ENCODE measurements at places on chromosomes 1 and 21. TPM values are rescaled to one million over a fixed set of nuclear protein-coding genes. Genes with fewer than 3 reads are reported as not detected.

The LRRC39 gene
- total RNA-seq: 2.0 TPM

The MLLT11 gene
- total RNA-seq: 1.1 TPM

The IL23R gene
- total RNA-seq: not detected

The NMNAT2 gene
- 0.20 TPM for total RNA-seq

The MCOLN2 gene
- total RNA-seq: 14.9 TPM

The NEGR1 gene
- total RNA-seq: 0.86 TPM

The INAVA gene
- total RNA-seq: not detected

DNA sequence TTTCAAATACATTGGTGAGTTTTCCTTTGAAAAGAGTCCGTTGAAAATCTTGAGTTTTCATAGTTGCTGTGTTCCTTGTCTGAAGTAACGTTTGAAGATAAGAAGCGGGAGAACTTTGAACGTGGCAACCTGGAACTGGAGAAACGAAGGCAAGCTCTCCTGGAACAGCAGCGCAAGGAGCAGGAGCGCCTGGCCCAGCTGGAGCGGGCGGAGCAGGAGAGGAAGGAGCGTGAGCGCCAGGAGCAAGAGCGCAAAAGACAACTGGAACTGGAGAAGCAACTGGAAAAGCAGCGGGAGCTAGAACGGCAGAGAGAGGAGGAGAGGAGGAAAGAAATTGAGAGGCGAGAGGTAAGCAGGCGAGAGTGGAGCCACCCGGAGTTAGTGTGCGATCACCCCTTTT, 129.7 kb downstream of the ITSN1 start:
- H3K27ac ChIP-seq: no peak overlapping the region
- no peaks in the 10 kb centered on the region for H3K4me1 ChIP-seq

GRCh38 chr1:235397733-235398132, 30.5 kb downstream of the TBCE start:
- H3K36me3 ChIP-seq: no peaks in the 10 kb centered on the region
- DNase-seq: no peak
- H3K4me3 ChIP-seq: no peak overlapping the region

GRCh38 chr1:161350671-161351070, 17.0 kb downstream of the CFAP126 start:
- H3K4me3 ChIP-seq: no peak overlapping the region
- no peaks in the 10 kb centered on the region for H3K27me3 ChIP-seq
- DNase-seq: no peak
- peaks cover 22% of the 10 kb centered on the region for H3K4me1 ChIP-seq
- H3K36me3 ChIP-seq: peaks cover 11% of the 10 kb centered on the region

- H3K27me3 ChIP-seq: no peaks in the 10 kb centered on the region
- H3K27ac ChIP-seq: no peak overlapping the region
- no peak for DNase-seq
- no peak overlapping the region for H3K4me3 ChIP-seq
- H3K4me1 ChIP-seq: no peaks in the 10 kb centered on the region
- H3K36me3 ChIP-seq: no peaks in the 10 kb centered on the region
These were observed 163.3 kb downstream of the TM2D1 start for GRCh38 chr1:61561666-61562065.

GRCh38 chr1:209554761-209555611, 28.5 kb upstream of the CAMK1G start:
- H3K4me1 ChIP-seq: no peaks in the 10 kb centered on the region
- no peak overlapping the region for H3K27ac ChIP-seq
- no peak for DNase-seq
- H3K4me3 ChIP-seq: no peak overlapping the region

- peaks cover 14% of the 10 kb centered on the region for H3K4me1 ChIP-seq
- no peak for DNase-seq
- H3K27ac ChIP-seq: peak overlapping the region; percentile 94
- H3K36me3 ChIP-seq: no peaks in the 10 kb centered on the region
These were observed 1.3 kb downstream of the PTPRC start for GRCh38 chr1:198640174-198640573.

GRCh38 chr1:185474440-185475149, 157.6 kb upstream of the IVNS1ABP start:
- H3K27ac ChIP-seq: no peak overlapping the region
- H3K27me3 ChIP-seq: no peaks in the 10 kb centered on the region
- H3K4me1 ChIP-seq: peaks cover 7% of the 10 kb centered on the region
- no peak for DNase-seq

GRCh38 chr1:181179987-181180365, 91.5 kb downstream of the IER5 start:
- peaks cover 13% of the 10 kb centered on the region for H3K4me1 ChIP-seq
- no peak for DNase-seq
- H3K27ac ChIP-seq: no peak overlapping the region

- H3K4me1 ChIP-seq: no peaks in the 10 kb centered on the region
- DNase-seq: no peak
- no peak overlapping the region for H3K27ac ChIP-seq
- H3K27me3 ChIP-seq: no peaks in the 10 kb centered on the region
- H3K4me3 ChIP-seq: no peak overlapping the region
These were observed 55.4 kb downstream of the LAMC2 start for GRCh38 chr1:183241471-183241870.

DNA sequence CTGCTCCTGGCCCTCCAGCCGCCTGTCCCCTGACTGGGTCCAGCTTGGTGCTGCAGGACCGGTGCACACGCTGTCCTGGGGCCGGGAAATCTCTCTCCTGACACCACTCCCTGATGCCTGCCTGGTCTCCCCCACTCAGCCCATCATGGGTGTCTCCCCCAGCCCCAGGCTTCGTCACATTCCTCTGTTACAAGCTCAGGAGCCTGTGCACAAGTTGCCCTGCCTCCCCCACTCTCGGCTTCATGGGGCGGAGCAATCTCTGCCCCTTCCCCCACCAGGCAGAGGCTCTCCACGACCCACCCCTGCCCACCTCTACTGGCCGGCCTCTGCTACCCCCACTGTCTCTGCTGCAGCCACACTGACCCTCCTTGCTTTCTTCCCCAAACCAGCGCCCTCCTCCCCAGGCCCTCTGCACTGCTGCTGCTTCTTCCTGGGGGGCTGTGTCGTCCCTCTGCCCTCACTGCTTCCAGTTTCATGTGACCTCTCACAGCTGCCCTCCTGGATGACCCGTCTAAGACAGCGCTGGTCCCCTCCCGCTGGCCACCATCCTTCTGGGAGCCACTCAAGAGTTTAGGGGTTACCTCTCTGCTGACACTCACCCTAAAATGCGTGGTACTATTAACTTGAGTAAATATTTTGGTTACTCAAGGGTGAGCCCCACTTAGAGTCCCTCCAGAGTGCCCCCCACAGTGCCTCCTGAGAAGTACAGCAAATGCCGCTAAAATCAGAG, 5.7 kb upstream of the RIPK4 start:
- H3K27ac ChIP-seq: no peak overlapping the region
- H3K4me3 ChIP-seq: no peak overlapping the region
- no peaks in the 10 kb centered on the region for H3K36me3 ChIP-seq
- peaks cover 20% of the 10 kb centered on the region for H3K4me1 ChIP-seq

DNA sequence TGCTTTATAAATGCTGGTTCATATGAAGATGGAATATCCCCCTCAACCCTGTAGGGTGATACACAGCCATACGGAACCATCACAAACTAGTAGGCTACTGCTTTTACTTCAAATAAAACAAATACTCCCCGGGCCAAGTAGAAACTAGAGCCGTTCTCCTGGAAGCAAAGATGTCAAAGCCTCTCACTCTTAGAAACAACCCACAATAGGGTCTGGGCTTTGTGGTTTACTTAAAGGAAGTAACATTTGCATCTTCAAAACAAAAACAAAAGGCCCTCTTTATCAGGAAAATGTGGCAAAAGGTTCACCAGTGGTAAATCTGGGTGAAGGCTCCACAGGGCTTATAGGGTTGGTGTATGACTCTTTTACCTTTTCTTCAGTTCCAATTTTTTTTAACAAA, 49.8 kb downstream of the HLCS start:
- no peaks in the 10 kb centered on the region for H3K36me3 ChIP-seq
- no peak for DNase-seq
- no peaks in the 10 kb centered on the region for H3K4me1 ChIP-seq
- H3K27me3 ChIP-seq: no peaks in the 10 kb centered on the region

- no peaks in the 10 kb centered on the region for H3K27me3 ChIP-seq
- H3K4me3 ChIP-seq: peak overlapping the region; percentile 19
These were observed 24.9 kb upstream of the TMEM52 start for GRCh38 chr1:1943834-1944570.

GRCh38 chr21:14858311-14858710, 206.5 kb downstream of the NRIP1 start:
- no peaks in the 10 kb centered on the region for H3K27me3 ChIP-seq
- H3K4me3 ChIP-seq: no peak overlapping the region
- no peaks in the 10 kb centered on the region for H3K36me3 ChIP-seq
- H3K27ac ChIP-seq: no peak overlapping the region
- DNase-seq: no peak
- H3K4me1 ChIP-seq: no peaks in the 10 kb centered on the region

DNA sequence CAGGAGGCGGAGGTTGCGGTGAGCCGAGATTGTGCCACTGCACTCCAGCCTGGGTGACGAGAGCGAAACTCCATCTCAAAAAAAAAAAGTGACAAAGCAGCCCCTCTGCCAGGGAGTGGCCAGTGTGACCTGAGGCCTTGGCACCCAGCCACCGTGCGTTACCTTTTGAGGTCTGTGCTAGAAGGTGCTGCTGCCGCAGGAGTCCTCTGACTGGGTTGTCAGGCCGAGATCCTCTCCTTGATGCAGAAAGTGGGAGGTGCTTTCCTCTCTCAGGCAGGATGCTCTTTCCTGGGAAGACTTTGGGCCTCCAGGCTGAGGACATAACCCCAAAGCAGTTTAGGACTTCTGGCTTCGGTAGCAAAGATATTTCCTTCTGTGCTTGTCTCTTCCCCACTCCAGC, 280.5 kb upstream of the VAMP3 start:
- no peak for DNase-seq
- no peak overlapping the region for H3K4me3 ChIP-seq
- H3K27ac ChIP-seq: no peak overlapping the region
- no peaks in the 10 kb centered on the region for H3K36me3 ChIP-seq

- H3K4me1 ChIP-seq: peaks cover 23% of the 10 kb centered on the region
- H3K36me3 ChIP-seq: peaks cover 13% of the 10 kb centered on the region
- no peak overlapping the region for H3K27ac ChIP-seq
- no peak for DNase-seq
- no peak overlapping the region for H3K4me3 ChIP-seq
These were observed 2.8 kb downstream of the PIGV start for GRCh38 chr1:26790551-26790953.

- no peak overlapping the region for H3K27ac ChIP-seq
- H3K4me1 ChIP-seq: no peaks in the 10 kb centered on the region
- no peaks in the 10 kb centered on the region for H3K36me3 ChIP-seq
- no peak for DNase-seq
These were observed 357.8 kb downstream of the MATN1 start for GRCh38 chr1:30365596-30365995.

GRCh38 chr1:10745886-10746455, 50.5 kb downstream of the CASZ1 start:
- no peaks in the 10 kb centered on the region for H3K36me3 ChIP-seq
- no peaks in the 10 kb centered on the region for H3K27me3 ChIP-seq
- H3K4me3 ChIP-seq: no peak overlapping the region
- DNase-seq: no peak

GRCh38 chr1:8388732-8389562, 71.0 kb downstream of the SLC45A1 start:
- no peak overlapping the region for H3K27ac ChIP-seq
- peaks cover 27% of the 10 kb centered on the region for H3K36me3 ChIP-seq

GRCh38 chr1:235831148-235831547, 35.6 kb downstream of the LYST start:
- no peaks in the 10 kb centered on the region for H3K27me3 ChIP-seq
- no peak overlapping the region for H3K4me3 ChIP-seq
- no peak overlapping the region for H3K27ac ChIP-seq
- DNase-seq: no peak
- no peaks in the 10 kb centered on the region for H3K36me3 ChIP-seq

All from spleen (tissue), 13 donors.